SK-N-SH (cell line): ENCODE measurements at places on chromosomes 5 and 9.

GRCh38 chr9:126502417-126503332, 111.1 kb upstream of the LMX1B start:
- DNase-seq: no peak

- no peak for DNase-seq
Measured at GRCh38 chr5:148558892-148559291, 95.4 kb downstream of the HTR4 start.

DNA sequence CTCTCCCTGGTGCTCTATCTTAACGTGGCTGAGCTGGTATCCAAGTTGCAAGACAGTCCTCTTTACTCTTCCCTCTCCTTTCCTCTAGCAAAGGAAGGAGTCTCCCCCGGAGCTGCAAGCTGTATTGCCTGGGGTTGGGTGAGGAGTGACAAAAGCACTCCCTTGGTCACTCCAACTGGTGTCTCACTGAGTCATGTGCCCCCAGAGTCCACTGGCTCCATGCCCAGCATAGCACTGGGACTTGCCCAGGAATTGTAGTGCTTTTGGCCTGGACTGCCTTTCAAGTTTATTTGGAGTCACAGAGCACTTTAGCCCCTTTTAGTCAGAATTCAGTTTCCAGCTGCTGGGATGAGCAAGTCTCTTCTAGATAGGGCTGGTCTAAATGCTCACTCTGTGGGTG, 82.6 kb upstream of the FST start:
- no peak for DNase-seq

- no peak for DNase-seq
Measured at GRCh38 chr5:33336891-33337636, 103.7 kb upstream of the TARS1 start.

- no peak for DNase-seq
Measured at GRCh38 chr5:126720369-126720768, 56.6 kb upstream of the LMNB1 start.

- DNase-seq: no peak
Measured at GRCh38 chr5:102866237-102866600, 111.1 kb downstream of the PAM start.

- no peak for DNase-seq
Measured at GRCh38 chr5:62560786-62561185, 17.8 kb upstream of the LRRC70 start.

- DNase-seq: no peak
Measured at GRCh38 chr9:87643107-87643650, 82.7 kb upstream of the CTSL start.

DNA sequence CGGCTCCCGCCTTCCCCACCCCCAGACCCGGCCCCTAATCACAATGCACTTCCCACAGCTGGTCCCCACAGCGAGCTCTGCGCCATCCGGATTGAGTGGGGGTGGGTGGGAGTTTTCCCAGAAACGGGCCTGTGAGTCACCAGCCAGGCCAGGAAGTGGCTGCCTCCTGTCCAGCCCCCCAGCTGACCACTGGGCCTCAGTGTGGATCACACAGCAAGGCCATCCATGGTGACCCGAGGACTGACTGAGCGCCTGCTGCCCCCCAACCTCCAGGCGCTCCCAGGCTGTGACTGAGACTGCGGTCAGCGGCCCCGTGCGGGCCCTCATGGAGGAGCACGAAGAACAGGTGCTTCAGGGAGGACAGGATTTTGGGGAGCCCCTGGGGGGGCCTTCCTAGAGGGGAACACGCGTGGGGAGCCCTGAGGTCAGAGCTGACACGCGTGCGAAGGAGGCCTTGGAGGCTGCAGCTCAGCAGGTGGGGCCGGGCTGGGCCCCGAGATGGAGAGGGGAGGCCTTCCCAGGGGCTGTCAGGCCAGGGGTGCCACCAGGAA, 48.3 kb upstream of the EGFL7 start:
- DNase-seq: peak; percentile 69

DNA sequence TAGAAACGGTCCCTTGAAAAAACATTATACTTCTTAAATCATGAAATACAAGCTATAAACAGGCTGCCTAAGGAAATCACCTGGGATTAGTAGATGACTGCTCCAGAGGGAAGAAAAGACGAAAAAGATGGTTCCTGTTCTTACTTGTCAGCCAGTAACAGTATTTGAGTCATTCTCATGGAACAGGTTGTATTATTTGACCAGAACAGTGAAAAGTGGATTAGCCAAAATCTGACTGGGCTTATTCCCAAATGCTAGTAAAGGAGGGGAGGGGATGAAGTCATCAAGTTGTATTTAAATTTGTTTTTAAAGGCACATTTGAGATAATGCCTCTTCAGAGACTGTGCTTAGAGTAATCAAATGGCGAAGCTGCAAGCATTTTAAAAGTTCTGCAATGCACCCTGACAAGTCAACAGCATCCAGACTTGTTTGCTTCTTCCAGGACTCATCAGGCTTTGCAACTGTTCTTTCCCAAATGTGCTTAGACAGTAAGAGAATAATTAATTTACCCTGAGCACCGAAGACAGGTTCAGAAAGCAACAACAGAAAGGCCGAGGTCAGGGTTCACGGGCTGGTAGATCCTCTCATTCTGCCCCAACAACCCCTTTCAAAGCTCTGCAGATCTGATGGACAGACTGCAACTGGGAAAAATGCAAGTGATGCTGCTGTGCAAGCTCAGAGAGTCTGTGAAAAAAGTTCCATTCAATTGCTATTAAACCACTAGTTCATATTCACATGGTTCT, 800.6 kb downstream of the KCTD16 start:
- no peak for DNase-seq

GRCh38 chr9:123201083-123201482, 67.3 kb downstream of the STRBP start:
- DNase-seq: no peak

DNA sequence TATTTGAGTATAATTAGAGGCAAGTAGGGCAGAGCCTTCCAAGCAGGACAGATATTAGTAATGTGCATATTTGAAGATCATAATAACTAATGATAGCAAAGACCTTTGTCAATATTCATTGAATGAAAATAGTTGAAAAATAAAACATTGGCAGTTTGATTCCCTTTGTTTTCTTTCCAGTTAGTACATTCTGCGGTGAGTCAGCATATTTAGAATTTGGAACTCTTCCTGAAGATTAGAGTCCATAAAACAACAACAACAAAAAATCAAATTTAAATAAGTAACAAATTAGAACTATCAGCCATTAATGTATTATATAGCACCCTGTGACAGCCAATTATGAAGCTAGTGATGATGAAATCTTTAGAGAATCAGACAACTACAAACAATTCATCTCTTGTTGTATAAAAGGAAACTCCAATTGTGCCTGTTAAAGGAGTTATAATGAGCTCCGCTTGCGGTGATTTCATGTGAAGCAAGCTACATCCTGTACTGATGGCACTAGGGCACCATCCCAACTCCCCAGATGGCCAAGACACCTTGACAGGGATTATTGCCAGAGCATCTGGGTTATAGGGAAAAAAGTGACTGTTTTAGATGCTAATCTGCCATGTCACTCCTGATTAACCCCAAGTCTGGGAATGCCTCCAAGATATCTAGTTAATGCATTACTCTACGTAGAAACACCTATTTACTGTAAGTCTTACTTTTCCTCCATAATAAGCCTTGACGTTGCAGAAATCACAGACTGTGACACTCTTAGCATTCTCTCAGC, 6.8 kb downstream of the IFNA8 start:
- DNase-seq: no peak

- DNase-seq: no peak
Measured at GRCh38 chr5:31382051-31382878, 149.6 kb downstream of the DROSHA start.

- no peak for DNase-seq
Measured at GRCh38 chr5:115160975-115161475, 8.7 kb downstream of the TRIM36 start.

DNA sequence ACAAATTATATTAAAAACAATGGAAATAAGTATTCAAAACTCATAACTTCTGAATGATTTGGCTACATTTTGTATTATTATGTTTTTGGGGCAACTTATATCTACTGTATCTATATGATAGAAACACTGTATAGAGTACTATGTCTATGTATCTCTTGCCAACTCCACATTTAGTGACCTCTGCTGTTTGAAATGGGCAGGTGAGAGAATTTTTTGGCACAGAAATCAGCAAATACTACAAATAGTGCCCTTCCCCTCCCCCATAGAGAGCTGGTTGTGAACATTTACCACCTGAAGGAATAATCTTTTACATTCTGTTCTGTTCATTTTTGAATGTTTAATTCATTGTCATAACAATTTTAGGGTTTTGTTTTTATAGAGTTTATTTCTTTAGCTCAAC, 545.3 kb downstream of the PDE4D start:
- DNase-seq: no peak

GRCh38 chr5:87560528-87560927, 147.8 kb upstream of the CCNH start:
- DNase-seq: no peak

GRCh38 chr5:55497712-55498111, 37.1 kb downstream of the PLPP1 start:
- DNase-seq: no peak

GRCh38 chr5:85148701-85149100, 764.0 kb upstream of the EDIL3 start:
- DNase-seq: no peak

GRCh38 chr9:3698531-3698930, 172.7 kb upstream of the RFX3 start:
- DNase-seq: no peak

DNA sequence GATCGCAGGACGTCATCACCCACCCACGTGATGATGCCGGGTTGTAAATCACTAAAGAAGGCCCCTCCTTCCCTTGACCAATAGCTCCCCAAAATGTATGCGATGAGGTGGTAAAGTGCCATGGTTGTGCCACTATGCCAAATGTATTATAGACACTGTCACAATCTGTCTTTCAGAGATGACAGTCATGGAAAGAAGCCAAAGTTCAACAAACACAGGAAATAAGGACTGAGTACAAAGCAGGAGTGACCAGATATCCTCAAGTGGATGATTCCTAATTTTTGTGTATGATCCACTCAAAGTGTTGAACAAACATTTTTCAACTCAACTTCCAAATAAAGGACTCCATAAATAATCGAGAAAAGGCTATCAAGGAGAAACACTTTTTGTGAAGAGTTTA, 12.5 kb downstream of the GLIS3 start:
- no peak for DNase-seq

DNA sequence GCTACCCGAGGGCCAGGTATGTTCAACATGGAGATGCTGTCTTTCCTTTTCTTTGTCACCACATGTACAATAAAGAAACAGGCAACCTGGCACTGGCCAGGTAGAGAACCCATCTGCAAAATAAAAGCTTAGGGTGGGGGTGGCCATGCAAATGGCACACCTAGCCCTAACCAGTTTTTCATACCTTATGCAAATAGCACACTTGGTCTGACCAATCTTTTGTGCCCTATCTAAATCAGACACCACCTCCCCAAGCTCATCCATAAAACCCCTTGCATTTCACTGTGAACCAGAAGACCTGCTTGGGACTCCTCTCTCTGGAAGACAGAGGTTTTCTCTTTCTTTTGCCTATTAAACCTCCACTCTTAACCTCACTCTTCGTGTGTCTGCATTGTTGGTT, 33.9 kb downstream of the JAKMIP2 start:
- no peak for DNase-seq

DNA sequence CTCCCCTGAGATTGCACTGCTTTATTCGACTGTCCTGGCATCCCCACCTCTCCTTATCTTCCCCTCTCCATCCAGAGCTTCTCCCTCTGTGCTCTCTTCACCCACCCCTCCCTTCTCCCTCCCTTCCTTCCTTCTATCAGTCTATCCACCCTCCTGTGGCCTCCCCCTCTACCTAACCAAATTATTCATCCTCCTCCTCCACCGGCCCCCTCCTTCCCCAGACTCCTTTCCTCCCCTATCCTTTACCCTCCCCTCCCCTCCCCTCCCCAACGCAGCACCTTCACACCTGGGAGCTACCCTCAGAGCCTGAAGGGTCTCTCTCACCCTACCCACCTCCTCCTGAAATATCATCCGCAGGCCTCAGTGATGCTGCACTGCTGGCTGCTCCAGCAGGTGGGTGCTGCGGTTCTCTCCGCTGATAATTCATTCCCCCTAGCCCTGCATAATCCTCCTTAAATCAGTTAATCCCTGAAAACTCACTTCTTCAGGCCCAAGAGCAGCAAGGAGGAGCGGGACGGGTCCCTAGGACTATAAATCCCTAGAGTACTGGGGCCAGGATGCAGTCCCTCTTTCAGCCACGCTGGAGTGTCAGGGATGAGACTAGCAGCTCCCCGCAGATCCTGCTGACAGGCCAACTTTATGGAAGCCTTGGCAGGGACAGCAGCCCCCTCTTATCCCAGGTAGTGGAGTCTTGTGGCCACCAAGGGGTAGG, 97.8 kb downstream of the PCDH1 start:
- no peak for DNase-seq

GRCh38 chr9:37248651-37249163, 128.3 kb downstream of the ZCCHC7 start:
- DNase-seq: no peak

DNA sequence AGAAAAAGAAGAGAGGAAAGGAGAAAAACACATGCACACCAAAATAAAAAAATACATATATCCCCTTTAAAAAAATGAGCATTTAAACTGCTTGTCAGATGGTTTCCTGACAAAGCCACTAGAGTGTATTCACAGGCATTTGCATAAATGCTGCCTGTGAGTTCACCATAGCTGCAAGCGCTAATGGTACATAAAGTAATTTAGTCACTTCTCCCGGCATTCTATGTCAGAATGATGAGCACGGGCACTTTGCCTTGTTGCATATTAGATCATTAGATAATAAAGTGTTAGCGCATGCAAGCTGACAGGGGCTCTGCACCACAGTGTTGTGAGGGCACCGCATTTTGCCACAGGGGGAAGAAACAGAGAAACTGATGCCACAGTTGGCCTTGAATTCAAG, 280.6 kb downstream of the EBF1 start:
- no peak for DNase-seq

- no peak for DNase-seq
Measured at GRCh38 chr5:65326922-65327321, 154.8 kb downstream of the ADAMTS6 start.

DNA sequence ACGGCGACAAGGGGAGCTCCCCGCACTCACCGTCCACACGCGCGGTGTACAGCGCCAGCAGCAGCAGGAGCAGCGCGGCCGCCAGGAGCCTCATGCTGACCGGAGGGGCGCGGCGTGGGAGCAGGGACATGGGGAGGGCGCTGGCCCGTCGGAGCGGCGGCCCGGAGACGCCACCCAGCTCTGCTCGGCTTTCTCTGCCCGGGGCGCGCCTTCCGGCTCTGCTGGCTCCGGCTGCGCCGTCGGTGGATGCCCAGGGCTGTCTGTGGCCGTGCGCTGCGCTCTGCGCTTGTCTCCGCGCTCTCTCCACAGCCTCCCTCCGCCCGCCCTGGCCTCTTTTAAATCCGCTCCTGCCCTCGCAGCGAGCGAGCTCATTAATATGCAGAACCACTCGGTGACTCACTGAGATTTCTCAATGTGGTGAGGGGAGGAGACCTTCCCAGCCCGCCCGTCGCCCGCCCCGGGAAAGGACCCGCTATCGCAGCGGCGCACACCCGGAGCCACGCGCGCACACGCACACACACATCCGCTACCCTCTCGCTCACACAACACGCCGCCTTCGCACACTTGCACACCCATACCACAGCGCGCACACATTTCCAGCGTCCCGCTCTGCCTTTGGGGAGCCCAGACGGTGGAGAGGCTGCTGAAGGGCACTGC, at the start of gene CXCL14:
TSS of gene CXCL14 (minus strand) at position 307 of the 657 bp plus-strand sequence. CDS start at position 94, 213 bp downstream.
- no peak for DNase-seq

GRCh38 chr5:133287500-133287899, 235.7 kb downstream of the HSPA4 start:
- peak; percentile 79 for DNase-seq
